ENCODE measurements at places on chromosomes 16 and 17.

DNA sequence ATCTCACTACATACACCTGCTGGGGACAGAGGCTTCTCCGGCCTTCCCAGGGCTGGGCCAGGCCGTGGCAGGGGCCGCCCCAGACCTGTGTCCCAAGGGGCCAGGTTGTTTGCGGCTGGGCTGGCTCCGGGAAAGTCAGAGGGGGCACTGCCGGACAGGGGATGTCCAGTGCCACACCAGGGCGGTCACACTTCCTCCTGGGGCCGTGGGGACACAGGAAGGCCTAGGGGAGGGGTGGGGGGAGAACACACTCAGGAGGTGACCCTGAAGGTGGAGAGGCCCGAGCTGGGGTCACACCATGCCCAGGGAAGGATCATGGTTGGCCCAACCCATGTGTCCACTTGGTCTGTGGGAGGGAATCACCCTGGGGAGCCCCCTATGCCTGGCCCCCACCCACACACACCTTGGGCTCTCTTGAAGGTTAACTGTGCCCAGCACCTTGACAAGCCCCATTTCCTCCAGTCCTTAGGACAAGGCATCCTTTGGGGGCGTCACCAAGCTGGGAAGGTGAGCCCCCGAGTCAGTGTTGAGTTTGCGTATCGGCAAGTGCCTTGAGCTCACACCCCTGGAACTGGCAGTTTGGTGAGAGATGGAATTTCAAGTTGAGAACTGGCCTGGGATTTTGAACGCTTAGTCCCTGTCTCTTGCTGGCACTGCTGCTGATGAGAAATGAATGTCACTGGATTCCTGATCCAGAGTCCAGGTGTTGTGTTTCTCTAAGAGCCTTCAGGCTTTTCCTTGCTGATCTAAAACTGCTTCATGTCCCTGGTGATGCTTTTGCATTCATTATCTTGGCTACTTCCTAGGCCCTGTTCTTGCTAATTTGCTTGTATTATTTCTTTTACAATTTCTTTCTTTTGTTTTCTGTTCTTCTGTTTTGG, 7.7 kb upstream of the ACTG1 start:
- no peak for DNase-seq

GRCh38 chr16:8941718-8942344, 21.9 kb downstream of the USP7 start:
- DNase-seq: no peak

- no peak for DNase-seq
Observed at GRCh38 chr17:62823111-62823893, 15.2 kb upstream of the MARCHF10 start.

DNA sequence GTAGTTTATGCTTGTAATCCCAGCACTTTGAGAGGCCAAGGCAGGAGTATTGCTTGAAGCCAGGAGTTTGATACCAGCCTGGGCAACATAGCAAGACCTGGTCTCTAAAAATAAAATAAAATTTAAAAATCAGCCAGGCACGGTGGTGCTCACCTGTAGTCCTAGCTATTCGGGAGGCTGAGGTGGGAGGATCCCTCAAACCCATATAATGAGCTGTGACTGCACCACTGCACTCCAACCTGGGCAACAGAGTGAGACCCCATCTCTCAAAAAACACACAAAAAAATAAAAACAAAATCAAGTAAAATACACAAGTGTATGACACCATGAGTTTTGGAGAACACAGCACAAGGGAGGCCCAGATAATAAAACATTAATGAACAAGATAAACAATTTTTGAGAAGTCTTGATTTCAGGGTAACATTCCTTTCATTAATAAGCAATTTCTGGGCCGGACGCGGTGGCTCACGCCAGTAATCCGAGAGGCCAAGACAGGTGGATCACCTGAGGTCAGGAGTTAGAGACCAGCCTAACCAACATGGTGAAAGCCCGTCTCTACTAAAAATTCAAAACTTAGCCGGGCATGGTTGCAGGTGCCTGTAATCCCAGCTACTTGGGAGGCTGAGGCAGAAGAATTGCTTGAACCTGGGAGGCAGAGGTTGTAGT, 17.9 kb downstream of the PRPSAP1 start:
- no peak for DNase-seq

- DNase-seq: no peak
Observed at GRCh38 chr16:727291-727977, 528 bp downstream of the HAGHL start.

GRCh38 chr16:12891836-12892235, 9.6 kb upstream of the SHISA9 start:
- DNase-seq: no peak

- no peak for DNase-seq
Observed at GRCh38 chr16:19858340-19859018, 26.2 kb downstream of the GPRC5B start.

DNA sequence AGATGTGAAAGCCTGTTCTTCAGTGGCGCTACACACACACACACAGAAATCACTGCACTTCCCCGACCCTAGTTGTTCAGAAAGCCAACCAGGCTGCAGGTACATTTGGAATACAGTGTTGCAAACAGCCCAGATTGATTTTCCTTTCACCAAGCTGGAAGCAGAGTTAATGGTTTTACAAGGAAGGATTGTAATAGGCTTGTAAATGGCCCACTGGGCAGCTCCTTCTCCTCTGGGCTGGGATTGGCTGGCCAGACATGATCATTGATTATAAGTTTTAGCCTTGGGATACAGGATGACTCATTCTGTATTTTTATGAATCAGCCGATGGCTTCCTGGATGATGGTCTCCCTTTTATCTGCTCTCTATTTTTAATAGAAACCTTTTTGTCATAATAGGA, 2.5 kb downstream of the VAT1L start:
- DNase-seq: no peak

GRCh38 chr16:84979516-84979915, 31.8 kb downstream of the ZDHHC7 start:
- no peak for DNase-seq

DNA sequence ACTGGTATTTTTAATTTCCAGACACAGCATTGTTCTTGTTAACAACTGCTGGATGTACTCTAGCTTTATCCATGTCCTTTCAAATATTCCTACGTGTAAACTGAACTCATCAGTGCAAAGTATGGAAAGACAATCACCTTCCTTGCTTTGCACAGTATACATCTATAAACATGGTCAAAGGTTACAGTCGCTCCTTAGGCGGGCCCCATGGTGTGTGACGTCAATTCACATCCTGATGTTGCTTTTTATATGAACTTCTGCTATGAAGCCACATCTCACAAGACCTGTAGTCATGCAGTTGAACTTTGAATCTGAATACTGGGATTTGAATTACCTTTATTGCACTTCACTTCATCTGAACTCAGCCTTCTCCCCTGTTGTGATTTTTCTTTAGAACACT, 447.6 kb upstream of the PSMD7 start:
- DNase-seq: no peak

DNA sequence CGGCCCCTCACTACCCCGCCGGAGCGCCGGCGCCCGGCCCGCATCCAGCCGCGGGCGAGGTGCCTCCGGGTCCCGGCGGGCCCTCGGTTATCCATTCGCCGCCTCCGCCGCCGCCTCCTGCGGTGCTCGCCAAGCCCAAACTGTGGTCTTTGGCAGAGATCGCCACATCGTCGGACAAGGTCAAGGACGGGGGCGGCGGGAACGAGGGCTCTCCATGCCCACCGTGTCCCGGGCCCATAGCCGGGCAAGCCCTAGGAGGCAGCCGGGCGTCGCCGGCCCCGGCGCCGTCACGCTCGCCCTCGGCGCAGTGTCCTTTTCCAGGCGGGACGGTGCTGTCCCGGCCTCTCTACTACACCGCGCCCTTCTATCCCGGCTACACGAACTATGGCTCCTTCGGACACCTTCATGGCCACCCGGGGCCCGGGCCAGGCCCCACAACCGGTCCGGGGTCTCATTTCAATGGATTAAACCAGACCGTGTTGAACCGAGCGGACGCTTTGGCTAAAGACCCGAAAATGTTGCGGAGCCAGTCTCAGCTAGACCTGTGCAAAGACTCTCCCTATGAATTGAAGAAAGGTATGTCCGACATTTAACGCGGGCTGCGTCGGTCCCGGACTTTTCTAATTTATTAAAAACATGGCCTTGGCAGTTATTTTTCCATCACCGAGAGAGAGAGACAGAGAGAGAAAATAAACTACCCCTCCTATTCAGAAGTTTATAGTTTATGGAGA, 2.8 kb downstream of the IRX5 start:
- no peak for DNase-seq

GRCh38 chr16:20349615-20350014, 2.9 kb downstream of the UMOD start:
- DNase-seq: no peak

GRCh38 chr17:2936771-2937321, 126.6 kb downstream of the OR1D5 start:
- DNase-seq: no peak

GRCh38 chr16:50509521-50510341, 38.5 kb upstream of the NKD1 start:
- DNase-seq: peak; percentile 31

GRCh38 chr16:1902547-1903219, 15.5 kb downstream of the HS3ST6 start:
- DNase-seq: no peak

GRCh38 chr17:7816926-7817642, 16.9 kb upstream of the KDM6B start:
- DNase-seq: no peak

GRCh38 chr16:78105517-78105916, 6.1 kb downstream of the WWOX start:
- no peak for DNase-seq

GRCh38 chr17:29252101-29252791, 5.6 kb downstream of the CRYBA1 start:
- no peak for DNase-seq

- no peak for DNase-seq
Observed at GRCh38 chr17:81457401-81457800, 55.2 kb downstream of the ACTG1 start.

DNA sequence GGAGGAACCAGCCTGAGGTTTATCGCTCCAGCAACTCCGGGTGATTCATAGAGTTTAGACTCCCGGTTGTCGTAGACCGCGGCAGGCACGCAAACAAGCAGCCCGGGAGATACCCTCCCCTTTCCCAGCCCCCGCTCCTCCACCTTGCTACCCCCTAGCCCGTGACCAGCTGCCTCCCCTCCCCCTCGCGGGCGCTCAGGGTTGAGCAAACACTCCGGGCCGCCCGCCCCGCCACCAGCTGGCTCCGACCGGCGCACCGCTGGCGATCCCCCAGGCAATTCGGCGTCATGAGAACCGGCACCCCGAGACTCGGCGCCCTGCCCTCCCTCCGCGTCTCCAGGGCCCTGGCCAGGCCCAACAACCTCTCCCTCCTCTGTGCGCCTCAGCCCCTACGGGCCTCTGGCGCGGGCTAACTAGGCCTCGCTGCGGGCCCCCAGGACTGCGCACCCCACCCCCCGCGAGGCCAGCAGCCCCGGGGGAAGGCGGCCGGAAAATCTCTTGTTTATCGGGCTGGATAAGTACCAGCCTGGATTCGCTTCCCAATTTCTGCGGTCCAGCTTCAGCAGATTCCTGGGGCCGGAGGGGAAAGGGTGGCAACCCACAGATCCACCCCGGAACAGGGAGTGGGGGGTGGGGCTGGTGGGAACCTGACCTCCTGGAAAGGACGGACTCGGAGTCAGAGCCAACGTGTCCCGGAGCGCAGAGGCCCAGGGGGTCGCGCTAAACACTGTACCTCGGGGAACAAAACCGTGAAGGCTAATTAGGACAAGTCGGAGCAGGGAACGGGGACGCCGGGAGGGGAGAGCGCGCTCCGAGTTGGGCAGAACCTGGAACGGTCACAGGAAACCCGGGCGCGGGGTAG, 951 bp upstream of the GPRC5C start:
- no peak for DNase-seq

GRCh38 chr16:85078952-85079351, 33.3 kb downstream of the CIBAR2 start:
- DNase-seq: no peak

Data from activated CD4-positive, alpha-beta T cell treated with anti-CD3 and anti-CD28 coated beads for 24 hours (primary cell).